ENCODE measurements at places on chromosomes 7 and 10.

DNA sequence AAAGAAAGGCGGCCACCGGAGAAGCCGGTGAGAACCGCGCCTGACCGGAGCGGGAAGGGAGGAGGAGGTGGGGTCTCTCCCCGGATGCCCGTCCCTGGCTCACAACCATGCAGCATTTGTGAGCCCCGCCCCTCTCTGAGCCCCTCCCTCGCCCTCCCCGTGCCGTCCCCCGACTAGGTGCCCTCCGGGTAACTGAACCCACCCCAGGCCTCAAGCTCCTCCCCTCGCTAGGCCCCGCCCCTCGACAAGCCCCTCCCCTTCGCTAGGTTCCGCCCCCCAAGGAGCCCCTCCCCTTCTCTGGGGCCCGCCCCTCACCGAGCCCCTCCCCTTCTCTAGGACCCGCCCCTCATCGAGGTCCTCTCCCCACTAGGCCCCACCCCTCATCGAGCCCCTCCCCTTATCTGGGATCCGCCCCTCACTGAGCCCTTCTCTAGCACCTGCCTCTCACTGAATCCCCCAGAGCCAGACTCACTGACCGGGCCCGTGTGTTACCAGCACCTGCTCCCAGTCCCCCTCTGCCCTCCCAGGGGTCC lies 42.2 kb upstream of the HSPB1 start:
- peak; percentile 21 for DNase-seq

DNA sequence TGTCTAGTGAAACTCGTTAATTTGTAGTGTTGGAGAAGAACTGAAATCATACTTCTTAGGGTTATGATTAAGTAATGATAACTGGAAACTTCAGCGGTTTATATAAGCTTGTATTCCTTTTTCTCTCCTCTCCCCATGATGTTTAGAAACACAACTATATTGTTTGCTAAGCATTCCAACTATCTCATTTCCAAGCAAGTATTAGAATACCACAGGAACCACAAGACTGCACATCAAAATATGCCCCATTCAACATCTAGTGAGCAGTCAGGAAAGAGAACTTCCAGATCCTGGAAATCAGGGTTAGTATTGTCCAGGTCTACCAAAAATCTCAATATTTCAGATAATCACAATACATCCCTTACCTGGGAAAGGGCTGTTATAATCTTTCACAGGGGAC lies 187.6 kb downstream of the CFTR start:
- no peak for DNase-seq

GRCh38 chr7:33725111-33726025 lies 180.0 kb upstream of the BMPER start:
- no peak for DNase-seq

- DNase-seq: no peak
Observed at GRCh38 chr10:2425320-2425719, 642.0 kb upstream of the PFKP start.

GRCh38 chr10:133324198-133324792 lies 12.4 kb downstream of the CALY start:
- peak; percentile 56 for DNase-seq

DNA sequence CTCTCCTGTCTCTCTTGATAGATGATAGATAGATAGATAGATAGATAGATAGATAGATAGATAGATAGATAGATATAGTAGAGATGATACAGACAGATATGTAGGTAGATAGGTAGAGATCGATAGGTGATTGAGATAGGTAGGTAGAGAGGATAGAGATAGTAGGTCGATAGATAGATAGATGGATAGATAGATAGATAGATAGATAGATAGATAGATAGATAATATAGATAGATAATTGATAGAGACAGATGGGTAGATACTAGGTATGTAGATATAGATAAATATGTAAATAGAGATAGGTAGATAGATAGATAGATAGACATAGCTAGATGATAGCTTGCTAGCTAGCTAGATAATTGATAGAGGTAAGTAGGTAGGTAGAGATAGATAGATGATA lies 1154.2 kb upstream of the AUTS2 start:
- DNase-seq: no peak

GRCh38 chr10:121242741-121243608 lies 355.3 kb downstream of the FGFR2 start:
- DNase-seq: no peak

GRCh38 chr10:114437473-114438292 lies 33.4 kb upstream of the AFAP1L2 start:
- no peak for DNase-seq

GRCh38 chr7:129307592-129307991 lies 82.8 kb downstream of the AHCYL2 start:
- no peak for DNase-seq

- no peak for DNase-seq
Observed at GRCh38 chr10:43390759-43391158, 18.2 kb downstream of the HNRNPF start.

GRCh38 chr7:128059143-128059988 lies 28.1 kb upstream of the LRRC4 start:
- no peak for DNase-seq

GRCh38 chr10:30639946-30640786 lies 10.6 kb upstream of the LYZL2 start:
- no peak for DNase-seq

GRCh38 chr7:92313055-92313454 lies 67.3 kb downstream of the ANKIB1 start:
- DNase-seq: no peak

- no peak for DNase-seq
Observed at GRCh38 chr7:157949711-157950110, 612.9 kb downstream of the DNAJB6 start.

GRCh38 chr7:92754919-92755581 lies 81.3 kb downstream of the CDK6 start:
- DNase-seq: no peak

DNA sequence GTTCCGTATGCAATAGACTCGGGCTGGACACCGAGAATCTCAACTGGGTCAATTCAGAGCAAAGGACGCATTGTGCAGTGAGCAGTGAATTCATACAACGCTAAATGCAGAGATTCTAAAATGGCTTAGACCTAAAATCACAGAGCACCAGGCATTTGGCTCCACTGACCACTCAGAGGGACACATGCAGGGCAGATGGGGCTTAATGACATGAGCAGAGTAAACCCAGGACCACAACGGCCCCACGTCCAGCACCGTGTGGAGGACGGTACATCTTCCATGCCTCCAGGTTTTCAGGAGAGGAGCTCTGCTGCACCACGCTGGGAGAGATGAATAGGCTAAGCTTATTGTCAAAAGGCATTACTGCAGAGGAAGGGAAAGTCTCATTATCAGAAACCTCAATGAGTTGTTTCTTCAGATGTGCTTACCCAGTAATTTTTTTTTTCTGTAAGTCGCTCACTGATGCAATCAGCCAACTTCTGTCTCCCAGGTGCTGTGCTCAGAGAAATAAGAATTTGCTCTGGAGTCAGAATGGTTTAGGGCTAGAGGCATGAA lies 555.0 kb downstream of the PTPRN2 start:
- no peak for DNase-seq

- no peak for DNase-seq
Observed at GRCh38 chr7:73626814-73627213, 2.5 kb upstream of the MLXIPL start.

DNA sequence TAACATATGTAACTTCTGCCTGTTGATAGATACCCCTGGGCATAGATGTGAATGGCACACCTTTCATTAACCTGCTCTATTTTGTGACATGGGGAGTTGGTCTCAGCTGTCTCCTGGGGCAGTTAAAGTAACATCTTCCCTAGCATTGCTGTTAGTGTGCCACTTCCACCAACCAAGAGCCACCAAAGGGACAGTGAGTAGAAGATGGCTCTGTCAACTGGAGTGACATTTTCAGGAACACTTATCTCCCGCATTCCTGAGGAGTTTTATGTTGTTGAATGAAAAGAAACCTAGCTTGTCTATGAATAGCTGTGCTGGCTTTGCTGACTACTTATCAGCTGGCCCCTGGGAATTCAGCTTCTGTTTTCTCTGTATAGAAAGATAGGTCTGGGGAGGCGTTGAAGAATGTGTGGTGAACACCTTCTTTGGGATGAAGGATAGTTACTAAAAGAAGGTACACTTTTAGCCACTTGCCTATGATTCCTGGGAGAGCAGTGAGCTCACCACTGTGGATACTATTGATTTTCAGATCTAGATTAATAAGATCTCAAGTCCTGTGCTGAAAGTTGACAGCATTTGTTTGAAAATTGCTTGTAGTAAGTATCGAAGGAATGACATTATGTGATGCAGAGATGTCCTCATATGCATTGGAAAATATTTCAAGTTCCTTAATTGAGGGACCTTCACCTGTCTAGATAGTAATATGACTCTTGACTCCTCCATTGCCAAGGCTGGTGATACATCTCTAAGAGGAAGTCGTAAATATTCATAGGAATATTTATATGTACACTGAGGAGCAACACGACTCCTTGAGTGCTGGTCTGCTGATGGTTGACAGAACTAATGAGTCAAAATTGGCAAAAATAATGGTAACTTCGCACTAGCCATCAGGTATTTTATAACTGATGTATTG lies 7.6 kb downstream of the STARD3NL start:
- no peak for DNase-seq

GRCh38 chr7:24143547-24143946 lies 140.4 kb upstream of the NPY start:
- DNase-seq: no peak

- no peak for DNase-seq
Observed at GRCh38 chr10:57818522-57818921, 449.2 kb downstream of the IPMK start.

DNA sequence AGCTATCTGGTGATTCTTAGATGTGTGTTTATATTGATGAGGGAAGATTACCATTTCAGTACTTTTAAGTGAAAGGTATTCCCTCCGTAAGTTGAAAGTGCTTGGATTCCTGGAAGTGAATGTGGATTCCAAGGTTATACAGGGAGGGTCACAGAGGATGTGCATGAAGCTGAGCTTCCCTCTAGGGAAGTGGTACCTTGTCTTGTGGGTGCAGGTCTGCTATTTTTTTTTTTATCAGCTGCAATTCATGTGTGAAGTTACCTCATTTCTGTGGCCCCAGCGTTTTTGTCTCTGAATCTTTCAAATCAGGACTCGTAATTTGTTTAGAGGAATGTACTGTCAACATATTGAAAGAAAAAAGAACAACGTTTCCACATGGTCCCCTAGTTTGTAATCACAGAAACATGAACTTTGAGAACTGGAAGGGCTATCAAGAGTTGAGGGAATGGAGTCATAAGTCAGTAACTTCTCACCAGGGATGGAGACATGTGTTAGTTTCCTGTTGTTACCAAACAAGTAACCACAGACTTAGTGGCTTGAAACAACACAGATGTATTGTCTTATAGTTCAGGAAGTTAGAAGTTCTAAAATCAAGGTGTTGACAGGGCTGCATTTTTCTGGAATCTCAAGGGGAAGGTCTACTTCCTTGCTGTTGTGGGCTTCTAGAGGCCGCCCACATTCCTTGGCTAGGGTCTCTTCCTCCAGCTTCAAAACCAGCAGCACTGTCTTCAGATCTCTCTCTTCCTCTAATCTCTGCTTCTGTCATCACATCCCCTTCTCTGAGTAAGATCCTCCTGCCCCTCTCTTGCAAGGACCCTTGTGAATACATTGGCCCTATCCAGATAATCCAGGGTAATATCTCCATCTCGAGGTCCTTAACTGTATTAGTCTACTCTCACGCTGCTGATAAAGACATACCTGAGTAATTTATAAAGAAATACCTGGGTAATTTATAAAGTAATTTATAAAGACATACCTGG lies 64.4 kb downstream of the RAB18 start:
- no peak for DNase-seq

- DNase-seq: no peak
Observed at GRCh38 chr10:104492329-104492940, 138.8 kb downstream of the CFAP58 start.

DNA sequence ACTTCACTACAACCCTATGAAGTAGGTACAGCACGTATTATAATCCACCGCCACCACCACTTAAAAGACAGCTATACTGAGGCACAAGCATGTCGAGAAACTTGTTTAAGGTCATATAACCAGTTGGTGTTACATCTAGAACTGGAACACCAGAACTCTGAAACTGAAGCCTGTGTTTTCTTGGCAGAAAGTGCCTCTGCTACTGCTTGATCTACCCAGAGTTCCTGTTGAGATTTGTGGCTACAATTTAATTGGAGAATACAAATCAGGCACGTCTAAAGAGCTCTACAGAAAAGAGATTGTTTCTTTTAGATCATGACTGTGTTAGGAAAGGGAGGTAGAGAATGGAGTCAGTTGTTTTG lies 4.3 kb upstream of the ADD3 start:
- DNase-seq: no peak

DNA sequence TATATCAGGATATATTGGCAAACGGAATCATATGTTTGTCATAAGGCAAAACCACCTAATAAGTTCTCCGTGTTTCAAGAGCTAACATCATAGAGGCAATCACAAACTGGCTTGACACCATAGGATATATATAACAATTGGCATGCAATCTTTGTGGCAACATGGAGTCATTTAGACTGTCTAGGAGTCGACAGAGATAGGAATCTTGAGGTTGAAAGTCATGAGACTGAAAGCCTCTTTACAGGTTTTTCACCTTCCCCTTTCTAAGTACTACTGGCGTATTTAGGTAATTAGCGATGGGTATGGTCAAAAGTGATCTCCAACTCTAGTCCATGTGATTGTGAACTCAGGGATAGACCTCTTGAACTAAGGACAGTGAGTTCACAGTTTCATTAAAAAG lies 63.7 kb downstream of the THSD7A start:
- DNase-seq: no peak

GRCh38 chr10:73225518-73225917 lies 21.5 kb downstream of the DNAJC9 start:
- no peak for DNase-seq

GRCh38 chr7:8051373-8051772 lies 82.8 kb downstream of the GLCCI1 start:
- DNase-seq: no peak

DNA sequence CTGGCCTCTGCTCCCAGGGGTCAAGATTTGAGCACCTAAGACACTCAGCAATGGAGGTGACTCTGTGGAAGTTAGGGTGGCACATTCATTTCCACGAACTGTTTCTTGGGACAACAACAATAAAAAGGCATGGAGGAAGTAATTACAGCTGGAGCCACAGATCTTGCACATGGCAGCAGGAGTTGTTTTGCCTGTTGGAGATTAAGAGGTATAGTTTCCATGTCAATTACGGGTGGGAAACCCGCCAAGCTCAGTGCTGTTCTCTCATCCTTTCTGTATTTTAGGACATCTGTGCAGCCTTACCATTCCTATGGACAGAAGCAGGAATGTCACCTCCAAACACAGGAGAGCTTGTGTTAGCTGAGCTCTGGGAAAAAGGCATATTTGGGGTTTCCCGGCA lies 201.2 kb downstream of the SNX10 start:
- DNase-seq: no peak

GRCh38 chr10:90965720-90966119 lies 44.8 kb upstream of the ANKRD1 start:
- DNase-seq: no peak

All from activated T-helper 2 cell treated with anti-CD3 and anti-CD28 coated beads, Interferon-gamma antibody, Interleukin-2, Interleukin-4, amounts not matched to agents 10 μg/mL and 5 μg/mL and 100 μg/mL, durations not matched to agents 14 hours and 24 hours and 36 hours (primary cell).